ENCODE measurements at places on chromosomes 3 and 15. TPM values are rescaled to one million over a fixed set of nuclear protein-coding genes. Genes with fewer than 3 reads are reported as not detected.

DNA sequence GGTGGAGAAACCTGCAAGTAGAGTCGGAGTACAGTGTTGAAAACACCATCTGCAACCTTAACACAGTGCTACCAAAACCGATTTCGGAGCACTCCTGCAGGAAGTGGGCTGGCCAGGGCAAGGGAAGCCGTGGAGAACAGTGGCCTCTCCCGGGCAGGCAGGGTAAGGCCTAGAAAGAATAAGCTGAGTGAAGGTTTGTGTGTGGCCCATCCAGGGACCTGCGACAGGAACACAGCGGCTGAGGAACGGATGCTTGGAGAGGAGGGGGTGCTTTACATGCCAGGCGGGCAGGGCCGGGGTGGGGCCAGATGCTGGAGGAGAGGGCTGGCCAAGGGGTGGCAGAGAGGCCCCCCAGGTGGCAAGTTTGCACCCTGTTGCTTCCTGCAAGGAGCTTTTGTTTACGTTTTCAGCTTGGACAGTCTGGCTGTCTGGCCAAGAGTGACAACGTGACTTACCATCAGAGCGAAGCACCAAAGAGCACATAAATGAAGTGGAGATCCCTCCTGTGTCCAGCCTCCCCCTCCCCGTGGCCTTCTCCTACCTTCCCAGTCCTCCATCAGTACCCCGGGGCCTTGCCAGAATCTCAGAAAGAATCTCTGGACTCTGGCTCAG is 156.5 kb downstream of the PGPEP1L start:
- peak overlapping the region; percentile 75 for H3K4me3 ChIP-seq
- peaks cover 30% of the 10 kb centered on the region for H3K4me1 ChIP-seq
- H3K27ac ChIP-seq, result peak overlapping the region; percentile 4
- DNase-seq, result peak; percentile 81

DNA sequence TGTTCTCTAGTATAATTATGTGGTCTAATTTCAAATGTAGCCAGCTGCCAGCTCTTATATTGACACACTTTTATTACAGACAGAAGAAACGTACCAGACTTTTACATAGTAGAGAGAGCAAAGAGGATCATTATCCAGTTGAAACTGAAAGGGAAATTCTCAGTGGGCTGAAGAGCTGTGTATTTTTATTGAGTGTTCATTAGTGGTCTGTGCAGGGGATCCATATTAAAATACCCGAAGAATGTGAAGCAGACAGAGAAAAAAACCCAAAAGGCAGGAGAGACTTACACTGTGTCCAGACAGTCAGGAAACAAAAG is 41.3 kb downstream of the MYRIP start:
- H3K4me3 ChIP-seq, result no peak overlapping the region
- DNase-seq, result no peak
- H3K4me1 ChIP-seq, result no peaks in the 10 kb centered on the region
- no peaks in the 10 kb centered on the region for H3K27me3 ChIP-seq
- H3K27ac ChIP-seq, result no peak overlapping the region

GRCh38 chr3:185290266-185290665 is 36.4 kb upstream of the EHHADH start:
- no peaks in the 10 kb centered on the region for H3K4me1 ChIP-seq
- H3K27ac ChIP-seq, result no peak overlapping the region
- H3K36me3 ChIP-seq, result no peaks in the 10 kb centered on the region
- no peak for DNase-seq

The VIPR1 gene
- total RNA-seq, result 104 TPM

The NEK11 gene
- 5.3 TPM for total RNA-seq

GRCh38 chr3:32146746-32147211 is 40.4 kb downstream of the GPD1L start:
- no peaks in the 10 kb centered on the region for H3K27me3 ChIP-seq
- H3K27ac ChIP-seq, result no peak overlapping the region
- H3K4me1 ChIP-seq, result no peaks in the 10 kb centered on the region
- peaks cover 20% of the 10 kb centered on the region for H3K36me3 ChIP-seq
- no peak overlapping the region for H3K4me3 ChIP-seq
- DNase-seq, result no peak

GRCh38 chr3:29552051-29552450 is 271.2 kb downstream of the RBMS3 start:
- H3K27ac ChIP-seq, result no peak overlapping the region
- no peak for DNase-seq
- no peak overlapping the region for H3K4me3 ChIP-seq
- no peaks in the 10 kb centered on the region for H3K27me3 ChIP-seq

DNA sequence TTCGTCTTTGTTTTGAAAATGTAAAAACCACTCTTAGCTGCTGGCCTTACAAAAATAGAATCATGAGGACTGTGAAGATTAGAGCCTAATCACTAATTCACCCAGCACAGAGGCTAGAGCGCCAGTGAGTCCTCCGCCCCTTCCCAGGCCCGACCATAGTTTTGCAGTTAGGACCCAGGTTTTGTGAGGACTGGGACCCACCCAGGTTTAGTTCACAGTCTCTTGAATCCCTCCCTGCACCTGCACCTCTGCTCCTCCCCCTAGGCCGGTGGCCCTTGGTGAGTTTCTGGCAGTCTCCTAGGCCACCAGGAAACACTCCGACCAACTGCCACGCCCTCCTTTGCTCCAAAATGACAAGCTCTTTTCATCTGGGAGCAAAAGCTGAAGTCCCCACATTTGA is 136.0 kb upstream of the CCDC54 start:
- no peaks in the 10 kb centered on the region for H3K27me3 ChIP-seq
- DNase-seq, result no peak
- H3K4me1 ChIP-seq, result peaks cover 8% of the 10 kb centered on the region
- peak overlapping the region; percentile 18 for H3K27ac ChIP-seq
- no peaks in the 10 kb centered on the region for H3K36me3 ChIP-seq

The ZNF660 gene
- 0.06 TPM for total RNA-seq
